ENCODE measurements at places on chromosomes 6 and 20.

DNA sequence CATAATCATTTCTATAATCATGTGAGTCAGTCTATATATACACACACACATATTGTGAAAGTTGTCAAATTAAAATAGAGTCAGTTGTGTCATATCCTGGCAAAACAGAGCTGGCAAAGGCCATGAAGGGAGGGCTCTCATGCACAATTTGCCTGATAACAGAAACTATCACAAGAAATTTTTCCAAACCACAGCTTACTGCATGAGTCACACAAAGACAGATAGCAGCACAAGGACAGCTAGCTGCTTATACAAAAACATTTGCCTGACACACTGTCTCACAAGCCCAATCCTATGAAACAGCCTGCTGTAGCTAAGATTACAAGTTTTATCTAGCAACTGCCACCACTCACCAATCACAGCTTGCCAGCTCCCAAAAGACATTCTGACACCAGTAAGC lies 848.5 kb upstream of the MAN1A1 start:
- DNase-seq = no peak

DNA sequence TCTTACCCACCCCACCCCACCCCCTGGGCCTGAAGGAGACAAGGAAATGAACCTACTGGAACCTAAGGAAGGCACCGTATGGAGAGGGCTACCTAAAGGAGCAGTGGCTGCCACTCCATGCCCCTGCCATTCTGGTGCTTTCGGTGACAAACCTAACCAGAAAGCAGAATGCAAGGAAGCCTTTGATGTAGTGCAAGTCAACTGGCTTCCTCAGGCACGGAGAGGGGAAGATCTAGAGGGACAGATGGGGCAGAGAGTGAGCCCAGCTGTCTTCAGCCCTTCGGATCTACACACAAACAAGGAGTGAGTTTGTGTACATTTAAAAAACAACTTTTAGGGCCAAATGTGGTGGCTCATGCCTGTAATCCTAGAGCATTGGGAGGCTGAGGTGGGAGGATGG lies 39.5 kb downstream of the PPP1R16B start:
- no peak for DNase-seq

DNA sequence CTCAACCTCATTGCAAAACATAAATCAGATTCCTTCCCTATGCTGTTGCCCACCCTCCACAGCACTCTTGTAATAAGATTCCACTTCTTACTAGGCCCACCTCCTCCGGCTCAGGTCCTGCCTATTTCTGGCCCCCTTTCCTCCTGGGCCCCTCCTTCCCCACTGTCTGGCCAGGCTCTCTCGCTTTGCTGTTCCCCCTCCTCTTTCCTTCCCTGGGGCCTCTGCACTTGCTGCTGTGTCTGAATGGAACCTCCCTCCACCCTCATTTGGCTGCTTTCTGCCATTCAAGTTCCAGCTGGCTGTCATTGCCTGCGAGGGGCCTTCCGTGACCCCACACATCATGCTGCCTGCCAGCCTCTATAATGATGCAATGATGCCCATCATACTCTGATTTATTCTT lies 38.9 kb downstream of the ARHGAP40 start:
- no peak for DNase-seq

DNA sequence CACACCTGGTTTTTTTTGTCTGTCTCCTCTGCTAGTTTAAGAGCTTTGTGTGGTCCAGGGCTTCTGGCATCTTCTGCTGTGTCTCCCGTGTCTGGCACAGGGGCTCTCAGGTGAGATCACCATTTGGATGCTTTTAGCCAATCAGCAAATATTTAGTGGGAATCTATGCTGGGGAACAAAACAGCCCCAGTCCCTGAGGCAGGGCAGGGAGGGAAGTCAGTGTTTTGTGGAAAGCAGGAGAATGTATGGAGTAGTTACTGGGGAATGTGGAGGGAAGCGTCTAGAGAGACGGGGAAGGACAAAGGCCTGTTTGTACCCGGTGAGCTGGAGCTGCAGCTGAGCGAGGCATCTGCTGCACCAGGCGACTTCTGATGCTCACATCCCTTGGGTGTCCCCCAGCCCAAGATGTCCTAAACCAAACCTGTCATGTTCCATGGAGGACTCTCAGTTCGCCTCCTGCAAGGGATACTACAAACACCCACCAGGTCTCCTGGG lies 49.3 kb upstream of the NNAT start:
- no peak for DNase-seq

- DNase-seq = no peak
Measured at GRCh38 chr6:149419696-149420404, 19.8 kb downstream of the SUMO4 start.

GRCh38 chr6:7684076-7684475 lies 41.8 kb upstream of the BMP6 start:
- no peak for DNase-seq

- no peak for DNase-seq
Measured at GRCh38 chr20:42530855-42531448, 658.8 kb downstream of the PTPRT start.

GRCh38 chr6:148973538-148974208 lies 226.8 kb downstream of the UST start:
- DNase-seq = no peak

GRCh38 chr20:39095870-39096269 lies 133.7 kb downstream of the DHX35 start:
- DNase-seq = no peak

- no peak for DNase-seq
Measured at GRCh38 chr20:49976542-49976941, 6.2 kb upstream of the SNAI1 start.

DNA sequence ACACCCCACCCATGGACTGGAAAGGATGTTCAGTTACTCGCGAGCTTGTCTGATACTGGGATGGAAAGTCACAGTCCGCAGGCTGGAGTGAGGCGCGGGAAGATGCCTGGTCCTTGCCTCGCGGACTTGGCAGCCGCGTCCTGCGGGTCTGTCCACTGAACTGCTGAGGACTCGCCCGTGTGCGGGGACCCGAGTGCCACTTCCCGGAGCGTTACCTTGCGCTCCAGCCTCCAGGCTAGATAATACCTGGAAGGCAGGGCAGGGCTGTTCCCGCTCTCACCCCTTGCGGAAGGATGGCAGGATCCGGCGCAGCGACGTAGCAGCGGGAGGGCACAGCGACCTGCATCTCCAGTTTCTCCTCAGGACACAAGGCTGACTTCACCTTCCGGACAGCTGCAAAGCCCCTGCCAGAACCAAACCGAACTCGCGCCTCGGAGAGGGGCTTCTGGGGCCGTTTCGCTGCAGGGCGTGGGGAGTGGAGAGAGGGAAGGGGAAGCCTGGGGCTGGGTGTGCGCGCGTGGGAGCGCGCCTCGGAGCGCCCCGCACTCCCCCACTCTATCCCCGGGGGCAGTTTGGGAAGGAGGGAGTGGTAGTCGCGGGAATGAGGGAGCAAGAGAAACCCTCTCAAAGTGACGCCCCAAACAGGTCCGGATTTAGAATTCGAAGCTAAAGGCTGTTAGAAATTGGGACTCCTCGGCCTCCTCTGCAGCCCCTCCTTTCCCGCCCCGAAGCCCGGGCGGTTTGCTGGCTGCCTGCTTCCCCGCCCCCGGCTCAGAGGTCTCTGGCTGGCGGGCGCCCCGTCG lies at the start of gene KCNQ5:
TSS of gene KCNQ5 (plus strand) at position 774 of the 803 bp plus-strand sequence.
- peak; percentile 14 for DNase-seq

DNA sequence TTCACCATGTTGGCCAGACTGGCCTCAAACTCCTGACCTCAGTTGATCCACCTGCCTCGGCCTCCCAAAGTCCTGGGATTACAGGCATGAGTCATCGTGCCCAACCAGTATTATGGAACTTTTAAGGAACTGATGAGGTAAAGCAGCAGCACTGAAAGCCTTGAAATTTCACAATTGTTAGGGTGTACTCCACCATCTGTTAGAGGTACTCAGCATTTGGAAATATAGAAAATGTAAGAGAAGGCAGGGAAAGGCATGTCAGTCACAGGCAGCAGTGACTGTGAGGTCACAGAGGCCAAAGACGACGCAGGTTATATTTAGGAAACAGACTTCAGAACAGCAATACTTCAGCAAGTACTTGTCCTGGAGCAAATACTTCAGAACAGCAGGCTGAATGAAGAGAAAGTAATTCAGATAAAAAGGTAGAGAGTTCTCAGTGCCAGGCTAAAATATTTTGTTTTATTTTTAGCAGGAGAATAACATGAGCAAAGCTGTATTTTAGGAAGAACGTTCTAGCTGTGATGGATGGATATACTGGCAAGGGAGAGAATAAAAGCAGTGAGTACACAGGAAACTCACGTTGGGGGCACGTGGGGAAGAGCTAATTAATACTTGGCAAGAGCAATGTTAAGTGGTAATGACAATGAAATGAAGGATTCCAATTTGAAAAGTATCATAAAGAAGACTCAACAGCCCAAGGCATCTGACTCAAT lies 67.2 kb downstream of the DTNBP1 start:
- DNase-seq = no peak

DNA sequence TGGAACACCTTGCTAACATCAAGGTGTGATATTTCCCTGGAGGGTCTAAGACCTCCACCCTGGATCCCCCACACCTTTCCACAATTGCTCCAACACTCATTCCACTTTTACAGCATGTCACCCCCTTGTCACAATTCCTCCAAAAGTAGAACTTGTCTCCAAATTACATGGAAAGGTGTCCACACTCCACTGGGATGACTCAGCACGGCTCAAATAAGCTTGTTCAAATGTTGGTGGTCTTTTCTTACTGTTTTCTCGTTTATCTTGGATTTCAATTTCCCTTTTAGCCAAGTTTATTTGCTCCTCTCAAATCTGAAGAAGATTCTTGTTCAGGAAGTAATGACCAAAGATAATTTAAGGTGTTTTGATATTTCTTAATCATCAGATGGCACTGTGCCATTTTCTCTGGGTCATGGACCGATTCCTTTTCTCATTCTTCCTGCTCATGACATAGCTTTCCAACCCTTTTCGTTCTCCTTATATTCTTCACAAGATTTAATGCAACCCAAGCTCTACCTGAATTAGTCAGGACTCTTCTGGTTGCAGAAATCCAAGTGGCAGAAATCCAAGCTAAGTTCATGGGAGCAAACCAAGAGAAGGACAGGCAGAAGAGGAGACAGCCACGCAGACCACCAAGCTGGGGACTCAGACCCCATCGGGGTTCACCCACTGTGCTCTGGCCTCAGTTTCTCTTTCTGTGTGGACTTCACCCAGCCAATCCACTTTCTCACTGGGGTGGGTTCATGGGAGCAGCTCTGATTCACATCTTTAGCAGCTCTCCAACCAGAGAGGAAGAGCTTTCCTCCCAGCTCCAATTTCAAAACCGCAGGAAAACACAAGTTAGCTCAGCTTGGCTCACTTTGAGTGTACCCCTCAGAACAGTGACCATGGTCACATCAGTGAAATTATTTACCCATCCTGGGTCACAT lies 110.5 kb upstream of the CDYL start:
- DNase-seq = no peak

DNA sequence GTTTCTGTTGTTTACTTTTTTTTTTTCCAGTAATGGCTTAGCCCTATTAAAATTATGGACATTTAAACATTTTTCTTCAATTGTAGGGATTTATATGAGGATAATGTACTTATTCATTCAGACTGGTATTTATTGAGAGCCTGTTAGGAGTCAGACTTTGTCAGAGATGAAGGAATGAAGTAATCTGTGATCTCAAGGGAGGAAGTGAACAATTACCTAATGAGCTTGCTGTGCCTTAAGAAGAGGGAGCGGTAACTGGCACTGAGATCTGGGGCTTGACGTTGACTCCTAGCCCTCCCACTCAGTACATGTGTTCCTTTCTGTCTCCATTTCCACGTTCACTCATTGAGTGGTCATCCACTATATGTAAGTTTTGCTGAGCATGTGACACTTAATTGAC lies 12.6 kb downstream of the AFDN start:
- DNase-seq = no peak

- DNase-seq = no peak
Measured at GRCh38 chr6:19519941-19520340, 317.2 kb upstream of the ID4 start.

DNA sequence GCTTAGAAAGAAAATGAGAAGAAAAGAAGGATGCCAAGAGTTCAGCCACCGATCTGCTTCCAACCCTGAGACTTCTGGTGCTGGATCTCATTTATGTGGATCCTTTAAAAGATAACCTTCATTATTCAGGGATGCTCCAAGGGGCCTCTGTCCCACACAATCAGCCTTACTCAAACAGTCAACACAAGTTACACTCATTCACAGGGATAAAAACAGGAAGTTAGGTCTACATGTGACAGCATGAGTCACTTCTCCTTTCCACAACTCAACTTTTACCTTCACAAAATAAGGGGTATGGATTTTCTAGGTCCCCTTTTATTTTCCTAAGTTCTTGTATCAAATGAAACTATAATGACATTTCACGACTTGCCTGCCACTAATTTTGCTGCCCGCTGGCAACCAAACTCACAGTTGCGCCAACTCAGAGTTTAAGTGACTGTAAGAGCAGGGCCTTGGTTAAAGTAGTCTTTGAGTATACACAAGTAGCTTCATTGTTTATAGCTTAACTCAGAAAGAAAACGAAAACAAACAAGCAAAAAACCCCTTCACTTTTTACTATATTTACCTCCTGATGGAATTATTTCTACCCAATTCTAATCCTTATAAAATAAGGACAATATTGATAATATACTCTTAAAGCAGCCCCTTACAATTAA lies 278.8 kb upstream of the RUNX2 start:
- no peak for DNase-seq

- no peak for DNase-seq
Measured at GRCh38 chr6:140385679-140386078, 1011.2 kb upstream of the CITED2 start.

GRCh38 chr6:158661156-158661685 lies 11.4 kb downstream of the SYTL3 start:
- no peak for DNase-seq

DNA sequence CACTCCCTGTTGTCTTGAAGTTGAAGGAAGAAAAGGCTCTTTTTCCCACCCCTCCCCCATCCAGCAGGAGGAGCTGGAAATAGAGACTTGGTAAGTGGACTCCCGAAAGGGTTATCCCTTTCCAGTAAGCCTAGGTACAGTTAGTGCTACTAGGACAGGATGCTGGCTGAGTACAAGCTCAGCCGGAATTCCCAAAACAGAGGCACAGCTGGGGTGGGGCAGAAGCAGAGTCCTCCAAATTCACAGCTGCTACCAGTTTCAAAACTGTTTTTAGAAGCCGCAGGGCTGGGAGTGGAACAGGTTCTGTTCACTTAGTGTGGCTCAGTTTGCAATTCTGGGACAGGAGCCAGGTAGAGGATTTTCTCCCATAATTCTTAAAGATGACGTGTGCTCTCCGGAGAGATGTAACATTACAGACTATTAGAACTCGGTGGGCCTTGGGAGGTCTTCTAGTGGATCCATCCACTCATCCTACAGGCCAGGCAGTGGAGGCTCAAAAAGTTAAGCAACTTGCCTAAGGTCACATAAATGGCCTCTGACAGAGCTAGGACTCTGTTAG lies 19.0 kb upstream of the UTRN start:
- DNase-seq = peak; percentile 28

All from endothelial cell (in vitro differentiated cells).